Right renal pelvis (tissue), 4 donors: ENCODE measurements at places on chromosomes 7 and 10.

GRCh38 chr10:58642283-58642682, 129.6 kb downstream of the BICC1 start:
- DNase-seq: no peak

DNA sequence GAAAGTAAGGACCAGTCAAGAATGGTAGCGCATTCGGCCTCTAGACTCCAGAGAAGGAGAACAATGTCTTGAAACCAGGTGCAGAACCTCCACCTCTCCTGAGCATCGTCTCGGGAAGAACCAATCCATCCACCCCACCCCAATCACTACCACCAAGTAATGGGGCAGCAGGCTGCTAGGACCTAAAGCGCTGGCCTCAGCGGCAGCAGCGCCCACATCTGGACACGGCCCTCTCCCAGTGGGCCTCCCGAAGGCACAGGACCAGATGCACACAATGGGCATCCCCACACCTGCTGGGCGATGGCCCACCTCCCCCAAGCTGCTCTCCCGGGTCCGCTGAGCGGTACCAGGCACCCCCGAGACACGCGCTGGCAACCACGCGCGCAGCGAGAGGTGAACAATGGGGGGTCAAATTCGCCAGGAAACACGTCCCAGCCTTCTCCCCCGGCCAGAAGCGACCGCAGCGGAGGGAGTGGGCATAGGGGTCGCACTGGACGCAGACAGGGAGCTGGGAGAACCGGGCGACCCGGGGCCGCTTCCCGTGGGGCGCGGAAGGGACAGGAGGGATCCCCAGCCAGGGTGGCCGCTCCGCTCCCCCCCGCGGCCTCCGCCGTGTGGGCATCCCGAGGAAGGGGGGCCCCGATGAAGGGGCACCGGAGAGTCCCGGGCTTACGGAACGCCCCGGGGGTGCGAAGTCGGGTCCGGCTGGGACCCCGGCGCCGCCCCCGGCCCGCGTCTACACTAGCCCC, 506 bp downstream of the CTTNBP2 start:
- peak; percentile 22 for DNase-seq

- DNase-seq: no peak
These were observed 206.3 kb downstream of the THSD7A start for GRCh38 chr7:11625669-11626068.

DNA sequence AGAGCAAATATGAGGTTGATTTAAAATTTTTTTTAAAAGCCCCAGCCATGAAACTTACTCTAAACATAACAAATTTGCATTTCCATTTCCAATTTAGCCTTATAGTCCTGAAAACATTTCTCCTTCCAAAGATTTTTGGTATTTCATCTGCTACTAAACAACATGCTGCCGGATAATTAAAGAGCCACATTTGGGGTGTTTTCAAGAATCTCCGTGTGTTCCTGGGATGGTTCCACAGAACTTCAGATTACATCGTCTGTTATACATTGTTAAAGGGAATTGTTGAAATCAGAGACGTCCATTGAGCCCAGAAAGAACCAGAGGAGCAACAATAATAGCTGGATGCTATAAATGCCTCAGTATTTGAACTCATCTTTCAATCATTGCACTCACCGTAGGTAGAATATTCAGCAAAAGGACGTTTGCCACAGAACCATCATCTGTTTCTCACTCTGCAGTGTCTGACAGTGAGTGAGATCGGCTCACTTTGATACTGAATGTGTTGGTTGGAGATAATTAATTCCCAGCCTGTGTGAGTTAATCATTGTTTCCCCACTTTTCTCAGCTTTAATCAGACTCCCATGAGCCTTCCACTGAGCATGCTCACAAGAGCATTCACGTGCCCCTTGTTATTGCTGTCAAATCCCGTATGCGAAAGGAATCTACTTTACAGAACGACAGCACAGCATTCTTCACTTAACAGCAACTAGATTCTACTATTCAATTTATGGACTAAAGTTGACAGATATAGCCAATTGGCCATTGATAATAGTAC, 128.4 kb upstream of the PALS2 start:
- DNase-seq: no peak

DNA sequence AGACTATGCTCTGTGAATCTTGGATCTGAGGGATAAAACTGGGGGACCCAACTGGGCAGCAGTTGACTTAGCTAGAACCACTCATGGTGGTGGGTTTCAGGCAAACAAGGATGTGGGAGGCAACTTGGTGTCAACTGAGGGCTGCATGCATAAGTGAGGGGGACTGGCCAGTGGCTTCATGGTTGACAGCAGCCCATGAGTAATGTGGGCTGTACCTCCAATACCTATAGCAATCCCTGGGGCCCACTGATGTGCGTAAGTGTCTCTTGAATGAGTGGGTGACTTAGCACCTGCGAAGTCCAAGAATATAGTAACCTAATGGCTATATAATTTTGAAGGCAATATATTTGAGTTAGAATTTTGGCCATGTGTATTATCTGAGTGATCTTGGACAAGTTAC, 13.7 kb upstream of the MAP3K8 start:
- no peak for DNase-seq

DNA sequence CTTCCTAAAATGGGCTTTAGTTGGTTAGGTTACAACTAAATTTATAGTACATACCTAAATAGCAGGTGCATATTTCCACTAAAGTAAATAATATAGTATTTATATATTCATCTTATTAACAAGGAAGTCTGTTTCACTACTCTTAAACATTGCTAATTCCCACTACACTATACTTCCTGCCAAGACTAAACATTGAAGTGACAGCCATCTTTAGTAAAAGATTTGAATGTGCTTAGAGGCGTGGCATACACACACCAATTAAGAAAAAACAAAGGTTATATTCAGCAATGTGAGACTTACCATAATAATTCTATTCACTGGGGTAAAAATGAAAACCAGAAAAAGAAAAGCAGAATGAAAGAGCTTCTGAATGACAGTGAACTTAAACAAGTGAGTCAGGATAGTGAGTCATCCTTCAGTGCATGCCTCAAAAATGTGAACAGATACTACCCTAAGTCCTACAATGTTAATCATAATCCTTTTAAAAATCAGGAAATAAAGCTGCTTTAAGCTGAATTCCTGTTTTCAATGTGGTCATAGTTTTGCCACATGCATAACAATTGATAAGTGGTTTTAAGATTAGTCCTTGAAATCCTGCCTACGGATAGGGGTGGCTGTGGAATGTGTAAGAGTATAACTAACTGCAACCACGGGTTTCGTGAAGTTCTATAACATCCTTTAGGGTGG, 59.4 kb downstream of the USP6NL start:
- no peak for DNase-seq

DNA sequence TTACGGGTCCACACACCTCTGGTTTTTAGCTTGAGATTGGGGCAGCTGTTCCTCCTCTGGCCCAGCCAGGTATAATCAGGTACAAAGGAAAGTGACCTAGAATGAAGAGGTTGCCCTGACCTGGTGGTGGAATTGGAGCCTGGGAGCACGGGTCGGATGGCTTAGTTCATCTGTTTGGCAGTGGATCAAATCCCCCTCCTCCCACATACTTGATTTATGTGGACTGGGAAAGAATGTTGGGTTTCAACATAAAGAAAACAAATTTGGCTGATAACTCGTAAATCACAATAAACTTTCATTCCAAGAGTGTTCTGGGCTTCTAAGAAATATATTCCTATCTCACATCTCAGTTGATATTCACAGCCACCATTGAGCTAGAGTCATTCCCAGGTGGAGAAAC, 186.8 kb downstream of the CUX1 start:
- DNase-seq: no peak
